ENCODE measurements at places on chromosomes 3 and 15. TPM values are rescaled to one million over a fixed set of nuclear protein-coding genes. Genes with fewer than 3 reads are reported as not detected.

The AHSG gene
- not detected for total RNA-seq

The RASGRF1 gene
- total RNA-seq = not detected

The MAP1A gene
- total RNA-seq = 9.2 TPM

The WDR72 gene
- not detected for total RNA-seq

The IL16 gene
- total RNA-seq = 1.1 TPM

The GP5 gene
- total RNA-seq = under 0.01 TPM

The GNAT1 gene
- not detected for total RNA-seq

The TIMP4 gene
- 17.1 TPM for total RNA-seq

Data from cardiac atrium fibroblast (primary cell).